Epithelial cell of proximal tubule (primary cell): ENCODE measurements at places on chromosomes 6 and 20. TPM values are rescaled to one million over a fixed set of nuclear protein-coding genes. Genes with fewer than 3 reads are reported as not detected.

- DNase-seq, result no peak
These were observed 5.1 kb downstream of the HLA-F start for GRCh38 chr6:29728173-29728874.

GRCh38 chr6:150451807-150452427, 83.1 kb downstream of the IYD start:
- DNase-seq, result no peak

DNA sequence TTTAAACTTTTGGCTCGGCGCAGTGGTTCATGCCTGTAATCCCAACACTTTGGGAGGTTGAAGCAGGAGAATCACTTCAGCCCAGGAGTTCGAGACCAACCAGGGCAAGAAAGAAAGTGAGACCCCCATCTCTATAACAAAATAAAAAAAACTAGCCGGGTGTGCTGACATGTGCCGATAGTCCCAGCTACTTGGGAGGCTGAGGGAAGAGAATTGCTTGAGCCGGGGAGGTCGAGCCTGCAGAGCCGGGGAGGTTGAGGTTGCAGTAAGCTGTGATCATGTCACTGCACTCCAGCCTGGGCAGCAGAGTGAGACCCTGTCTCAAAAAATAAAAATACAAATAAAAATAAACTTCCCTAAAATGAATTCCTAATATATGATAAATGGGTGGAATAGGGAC, 50.4 kb downstream of the ZMYND8 start:
- no peak for DNase-seq

GRCh38 chr6:129893640-129894039, 32.5 kb upstream of the TMEM244 start:
- no peak for DNase-seq

DNA sequence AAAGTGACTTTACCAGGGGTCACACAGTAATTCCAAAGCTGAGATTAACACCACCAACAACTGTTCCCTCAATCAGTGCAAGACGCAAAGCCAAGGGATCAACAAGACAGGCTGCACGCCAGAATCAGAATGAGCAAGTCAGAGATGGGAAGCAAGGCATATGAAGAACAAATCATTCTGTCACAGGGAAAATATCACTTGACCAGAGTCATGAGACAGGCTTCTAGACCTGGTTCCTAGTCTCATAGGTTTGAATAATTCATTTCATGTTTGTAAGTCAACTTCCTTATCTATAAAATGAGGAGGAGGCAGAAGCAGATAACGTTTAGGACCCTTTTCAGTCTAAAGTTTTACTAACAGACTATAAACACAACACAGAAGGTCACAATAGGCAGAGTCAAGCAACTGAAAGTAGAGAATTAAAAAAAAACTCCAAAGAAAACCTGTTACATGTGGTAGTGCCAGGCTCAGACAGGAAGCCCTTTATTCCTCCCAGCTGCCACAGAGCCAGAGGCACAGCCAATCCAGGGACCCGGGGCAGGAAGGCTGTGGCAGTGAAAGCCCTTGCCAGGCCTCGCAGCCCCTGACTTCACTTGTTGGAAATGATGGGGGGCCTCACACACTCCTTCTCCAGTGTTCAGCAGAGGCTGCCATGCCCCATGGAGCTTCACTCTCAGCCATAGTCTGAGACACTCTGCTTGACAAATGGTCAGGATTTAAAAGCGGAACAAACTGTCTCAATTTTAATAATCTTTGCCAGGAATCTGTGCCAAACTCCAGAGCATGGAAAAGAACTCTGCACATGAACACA, 29.2 kb upstream of the DST start:
- no peak for DNase-seq

Gene LY6G6D
- total RNA-seq, result not detected in 2 replicates

GRCh38 chr20:36663031-36663430, 17.0 kb upstream of the SLA2 start:
- DNase-seq, result no peak

DNA sequence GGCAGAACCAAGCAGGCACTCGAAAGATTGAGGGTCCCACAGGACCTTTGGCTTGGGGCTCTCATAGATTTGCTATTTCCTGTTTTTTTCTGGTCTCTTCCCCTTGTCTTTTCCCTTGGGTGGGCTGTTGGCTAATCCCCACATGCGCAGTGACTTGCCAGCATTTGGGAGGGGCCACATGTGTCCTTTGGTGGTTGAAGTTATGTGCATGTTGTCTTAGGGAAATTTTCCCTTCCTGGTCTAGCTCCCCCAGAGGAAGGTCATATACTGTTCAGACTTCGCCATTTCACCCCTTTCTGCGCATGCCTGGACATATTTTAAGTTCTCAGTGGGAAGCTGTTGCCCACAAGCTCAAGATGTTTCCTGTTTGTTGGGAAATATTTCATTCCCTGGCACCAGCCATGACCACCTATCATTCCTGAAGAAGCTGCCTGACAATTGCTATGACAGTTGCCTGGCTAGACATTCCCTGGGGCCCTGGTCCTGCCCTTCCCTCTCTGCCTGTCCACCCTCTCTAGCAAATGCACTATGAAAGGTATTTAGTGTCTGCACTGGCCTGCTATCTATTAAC, 156.2 kb upstream of the THBS2 start:
- no peak for DNase-seq

Gene CTAGE9
- total RNA-seq, result not detected in 2 replicates

DNA sequence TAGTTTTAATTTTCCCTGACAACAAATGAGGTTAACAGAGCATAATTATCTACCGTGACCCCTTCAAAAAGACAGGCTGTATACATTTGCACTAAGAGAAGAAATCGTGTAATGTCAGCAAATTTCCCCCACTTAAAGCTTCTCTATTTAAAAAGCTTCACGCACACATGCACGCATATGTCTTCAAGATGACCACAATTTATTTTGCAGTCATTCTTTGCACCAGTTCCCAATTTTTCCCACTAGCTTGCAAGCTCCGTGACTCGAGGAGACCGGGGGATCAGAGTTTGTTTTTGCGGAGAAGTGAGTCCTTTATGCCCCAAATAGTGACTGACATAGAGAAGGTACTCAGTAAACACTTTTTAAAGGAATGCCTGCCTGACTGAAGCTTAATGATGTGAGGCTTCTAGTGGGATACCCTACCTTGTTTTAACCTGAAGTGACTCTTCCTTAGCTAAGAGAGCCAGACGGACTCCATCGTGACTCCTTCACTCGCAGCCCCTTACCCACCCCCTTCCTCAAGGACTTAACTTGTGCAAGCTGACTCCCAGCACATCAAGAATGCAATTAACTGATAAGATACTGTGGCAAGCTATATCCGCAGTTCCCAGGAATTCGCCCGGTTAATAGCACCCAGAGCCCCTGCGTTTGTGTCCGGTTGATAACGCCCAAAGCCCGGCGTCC, 9.3 kb upstream of the NQO2 start:
- DNase-seq, result no peak

Gene REM1
- total RNA-seq, result not detected in 2 replicates

- no peak for DNase-seq
These were observed 1.8 kb upstream of the KCNQ5 start for GRCh38 chr6:72619883-72620696.

- DNase-seq, result no peak
These were observed 703 bp downstream of the MRPL2 start for GRCh38 chr6:43058531-43058930.

- no peak for DNase-seq
These were observed 1.3 kb upstream of the BPIFA2 start for GRCh38 chr20:33166533-33167113.

DNA sequence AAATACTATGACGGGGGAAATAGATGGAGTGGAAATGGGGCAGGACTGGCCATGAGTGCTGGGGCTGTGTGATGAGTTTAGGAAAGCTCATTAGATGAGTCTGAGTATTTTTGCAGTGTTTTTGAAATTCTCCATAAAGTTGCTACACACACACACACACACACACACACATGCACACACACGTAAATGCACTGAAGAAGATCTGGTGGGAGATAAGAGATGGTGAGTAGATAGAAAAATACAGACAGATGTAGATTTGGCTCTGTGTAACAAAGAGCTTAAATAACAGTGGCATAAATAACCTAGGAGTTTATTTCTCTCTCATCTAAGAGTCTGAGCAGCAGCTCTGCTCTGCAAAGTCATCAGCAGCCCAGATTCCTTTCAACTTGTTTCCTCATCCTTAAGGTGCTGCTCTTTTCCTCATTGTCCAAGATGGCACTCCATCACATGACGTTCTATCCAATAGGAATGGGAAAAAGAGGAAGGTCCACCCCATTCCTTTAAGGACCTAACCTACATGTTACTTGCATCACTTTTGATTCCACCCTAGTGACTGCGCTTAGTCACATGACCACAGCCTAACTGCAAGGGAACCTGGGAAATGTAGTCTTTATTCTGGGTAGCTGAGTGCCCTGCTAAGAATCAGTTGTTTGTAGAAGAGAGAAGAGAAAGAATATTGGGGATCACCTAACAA, 76.4 kb downstream of the EYA2 start:
- DNase-seq, result no peak

- DNase-seq, result peak; percentile 56
These were observed 1.9 kb upstream of the BMP2 start for GRCh38 chr20:6765469-6766058.

DNA sequence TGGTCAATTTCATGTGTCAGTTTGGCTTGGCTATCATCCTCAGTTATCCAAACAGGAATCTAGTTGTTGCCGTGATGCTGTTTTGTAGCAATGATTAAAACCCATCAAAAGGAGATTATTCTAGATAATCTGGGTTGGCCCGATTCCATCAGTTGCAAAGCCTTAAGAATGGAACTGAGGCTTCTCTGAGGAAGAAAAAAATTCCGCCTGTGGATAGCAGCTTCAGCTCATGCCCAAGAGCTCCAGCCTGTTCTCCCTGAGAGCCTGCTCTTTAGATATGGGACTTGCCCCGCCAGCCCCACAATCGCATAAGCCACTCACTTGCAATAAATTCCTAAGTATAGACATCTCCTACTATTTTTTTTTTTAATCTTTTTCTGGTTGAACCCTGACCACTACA, 61.5 kb downstream of the SEL1L2 start:
- DNase-seq, result no peak

GRCh38 chr20:32364554-32365208, 6.5 kb downstream of the ASXL1 start:
- no peak for DNase-seq

DNA sequence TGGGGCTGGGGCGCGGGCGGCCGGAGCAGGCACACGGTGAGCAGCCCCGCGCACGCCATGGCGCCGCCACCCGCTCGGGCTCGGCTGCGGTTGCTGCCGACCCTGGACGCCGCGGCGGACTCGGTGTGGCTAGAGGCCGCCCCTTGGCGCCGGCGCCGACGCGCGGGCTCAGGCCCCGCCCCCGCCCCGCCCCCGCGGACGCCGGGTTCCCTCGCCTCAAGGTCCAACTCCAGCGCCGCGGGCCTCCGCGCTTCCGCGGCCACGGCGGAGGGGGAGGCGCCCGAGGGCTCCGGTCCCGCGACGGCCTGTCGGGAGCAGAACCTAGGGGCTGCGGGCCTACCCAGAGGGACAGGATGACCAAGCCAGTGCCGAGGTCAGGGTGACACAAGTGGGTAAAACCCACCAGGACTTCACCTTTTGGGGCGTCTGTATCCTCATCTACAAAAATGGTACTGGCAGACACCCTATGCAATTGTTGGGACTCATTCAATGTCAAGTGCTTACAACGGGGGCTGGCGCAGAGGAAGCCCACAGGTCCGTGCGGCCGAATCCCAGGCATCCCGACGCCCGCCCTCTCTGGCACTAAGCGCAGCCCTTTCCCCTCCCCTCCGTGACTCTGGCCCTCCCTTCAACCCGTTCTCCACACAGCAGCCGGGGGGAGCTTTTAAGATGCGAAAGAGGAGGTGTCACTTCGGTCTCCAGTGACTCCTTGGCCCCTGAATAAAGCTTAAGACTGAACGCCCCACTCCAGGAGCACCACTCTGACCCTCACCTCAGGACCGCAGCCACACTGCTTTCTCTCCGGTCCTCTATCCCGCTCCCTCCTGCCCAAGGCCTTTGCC, at the start of gene NECAB3:
Gene NECAB3 (minus strand): TSS at position 135 of the 842 bp plus-strand sequence. CDS start 76 bp downstream, at position 59.
- DNase-seq, result no peak

DNA sequence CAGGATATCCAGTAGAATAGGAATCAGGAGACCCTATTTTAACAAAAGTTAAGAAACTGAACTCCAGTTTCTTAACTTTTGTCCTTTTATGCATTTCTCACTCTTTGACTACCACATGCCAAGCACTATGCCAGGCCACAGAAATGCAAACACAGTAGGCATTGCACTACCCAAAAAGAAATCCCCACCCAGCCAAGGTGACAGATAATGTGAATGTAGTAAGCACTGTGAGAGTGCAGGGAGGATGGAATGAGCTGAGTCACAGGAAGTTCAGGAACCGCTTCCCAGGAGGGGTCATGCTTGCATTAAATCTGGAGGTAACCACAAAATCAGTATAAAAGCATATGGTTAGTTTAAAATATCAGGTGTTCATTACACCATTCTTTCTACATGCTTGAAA, 20.1 kb upstream of the FAM83C start:
- peak; percentile 73 for DNase-seq

DNA sequence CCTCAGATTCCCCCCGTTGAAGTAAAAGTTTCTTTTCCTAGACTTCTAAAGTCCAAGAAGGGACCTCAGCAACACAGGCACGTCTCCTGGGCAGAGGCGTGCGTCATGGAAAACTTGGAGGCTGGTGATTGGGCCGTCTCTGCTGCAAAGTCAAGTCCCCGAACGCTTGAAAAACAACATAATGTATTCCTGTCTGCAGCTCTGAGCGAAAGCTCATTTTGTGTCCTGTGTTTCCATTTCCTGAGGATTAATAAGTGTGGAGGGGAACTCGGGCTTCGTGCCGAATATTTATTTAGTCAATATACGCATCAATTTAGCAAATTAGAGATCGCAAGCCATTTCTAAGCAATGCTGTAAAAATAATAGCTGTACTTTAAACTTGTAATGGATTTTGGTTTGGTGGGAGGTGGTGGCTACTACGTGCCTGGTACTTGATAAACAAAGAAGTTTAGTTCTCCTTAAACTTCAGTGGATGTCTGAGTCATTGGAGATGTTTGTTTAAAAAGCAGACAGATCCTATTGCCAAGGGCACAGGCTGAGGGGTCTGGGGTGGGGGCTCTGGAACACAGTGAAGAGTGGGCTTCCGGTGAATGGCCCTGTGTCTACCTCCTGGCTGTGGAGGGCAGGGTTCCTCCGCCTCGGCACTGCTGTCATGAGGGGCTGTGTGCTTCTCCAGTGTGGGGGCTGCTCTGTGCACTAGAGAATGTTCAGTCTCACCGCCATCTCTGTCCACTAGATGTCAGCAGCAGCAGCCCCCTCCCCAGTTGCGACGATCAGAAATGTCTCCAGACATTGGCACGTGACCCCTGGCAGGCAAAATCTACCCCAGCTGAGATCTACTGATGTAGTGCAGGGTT, 21.8 kb downstream of the PCK1 start:
- peak; percentile 20 for DNase-seq

GRCh38 chr20:20318365-20319161, 49.3 kb upstream of the INSM1 start:
- DNase-seq, result no peak

DNA sequence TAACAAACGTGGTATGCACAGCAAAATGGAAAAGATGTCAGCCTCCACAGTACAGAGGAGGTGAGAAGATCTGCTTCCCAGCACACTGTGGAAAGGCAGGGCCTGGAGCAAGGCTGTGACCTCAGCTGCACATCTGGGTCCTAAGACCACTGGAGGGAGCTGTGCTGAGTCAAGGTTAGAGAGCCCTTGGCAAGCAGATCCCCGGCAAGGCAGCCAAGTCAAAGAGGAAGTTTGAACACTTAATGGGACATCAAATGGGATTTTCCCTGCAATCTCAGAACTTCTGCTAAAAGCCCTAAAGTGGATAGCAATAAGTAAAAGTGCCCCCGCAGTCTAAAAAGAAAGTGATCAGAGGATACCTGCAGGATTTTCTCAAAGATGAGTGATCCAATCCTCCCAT, 39.5 kb downstream of the UNC5CL start:
- no peak for DNase-seq

Gene OGFRL1
- 30.7 and 34.0 TPM in 2 replicates for total RNA-seq

GRCh38 chr6:104484626-104485025, 375.1 kb downstream of the HACE1 start:
- no peak for DNase-seq
